ENCODE measurements at places on chromosomes 5 and 9. TPM values are rescaled to one million over a fixed set of nuclear protein-coding genes. Genes with fewer than 3 reads are reported as not detected.

DNA sequence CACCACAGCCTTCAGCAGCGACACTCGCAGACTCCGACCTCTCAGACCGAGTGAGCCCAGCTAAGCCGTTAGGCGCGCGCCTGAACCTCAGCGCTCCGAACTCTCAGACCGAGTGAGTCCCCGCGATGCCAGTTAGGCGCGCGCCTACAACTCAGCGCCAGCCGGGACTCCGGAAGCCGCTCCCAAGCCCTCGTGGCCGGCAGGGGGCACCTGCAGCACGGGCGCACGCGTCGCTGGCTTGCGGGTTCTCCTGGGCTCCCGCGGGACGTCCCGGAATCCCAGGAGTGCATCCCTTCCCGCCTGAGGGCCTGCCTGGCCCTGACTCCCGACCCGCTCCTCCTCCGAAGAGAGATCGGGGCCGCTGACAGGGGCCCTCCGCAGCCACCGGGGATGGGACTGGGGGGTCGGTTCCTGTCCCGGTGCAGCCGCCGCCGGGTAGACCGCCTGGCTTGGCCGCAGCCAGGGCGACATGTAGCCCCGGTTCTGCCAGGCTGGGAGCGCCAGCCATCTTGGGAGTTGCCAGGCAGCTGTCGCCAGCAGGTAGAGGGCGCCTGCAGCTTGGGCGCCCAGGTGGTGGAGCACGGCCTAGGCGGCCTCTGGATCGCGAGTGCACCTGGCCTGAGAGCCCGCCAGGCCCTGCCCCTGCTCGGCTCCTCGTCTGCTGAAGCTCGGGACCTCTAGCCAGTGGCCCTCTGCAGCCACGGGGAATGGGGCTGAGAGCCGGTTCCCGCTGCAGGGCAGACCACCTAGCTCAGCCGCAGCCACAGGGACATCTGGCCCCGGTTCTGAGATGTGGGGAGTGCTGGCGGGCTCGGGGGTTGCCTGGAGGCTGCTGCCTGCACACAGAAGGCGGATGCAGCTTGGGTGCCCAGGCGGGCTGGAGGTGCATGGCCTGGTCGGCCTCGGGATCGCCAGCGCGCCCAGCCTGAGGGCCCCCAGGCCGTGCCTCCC is at the start of gene ANKRD18A:
Gene ANKRD18A (minus strand): TSS at position 114 of the 951 bp plus-strand sequence. CDS start 311 bp downstream, outside the sequence.
- no peak for DNase-seq

GRCh38 chr5:60586307-60586901 is 113.6 kb downstream of the DEPDC1B start:
- DNase-seq, result peak; percentile 32

GRCh38 chr9:87816036-87816435 is 66.6 kb upstream of the SPATA31E1 start:
- no peak for DNase-seq

DNA sequence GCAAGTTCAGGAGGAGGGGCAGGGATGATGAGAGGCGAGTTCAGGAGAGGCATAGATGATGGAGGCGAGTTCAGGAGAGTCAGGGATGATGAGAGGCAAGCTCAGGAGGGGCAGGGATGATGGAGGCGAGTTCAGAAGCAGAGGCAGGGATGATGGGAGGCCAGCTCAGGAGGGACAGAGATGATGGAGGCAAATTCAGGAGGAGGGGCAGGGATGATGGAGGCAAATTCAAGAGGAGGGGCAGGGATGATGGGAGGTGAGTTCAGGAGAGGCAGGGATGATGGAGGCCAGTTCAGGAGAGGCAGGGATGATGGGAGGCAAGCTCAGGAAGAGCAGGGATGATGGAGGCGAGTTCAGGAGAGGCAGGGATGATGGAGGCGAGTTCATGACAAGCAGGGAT is 17.8 kb upstream of the SPOCK1 start:
- no peak for DNase-seq

- DNase-seq, result no peak
Observed at GRCh38 chr5:179137643-179138567, 77.7 kb downstream of the ZNF354C start.

GRCh38 chr5:91424638-91425436 is 41.7 kb upstream of the ARRDC3 start:
- DNase-seq, result no peak

DOCK8 gene
- 1.4 TPM for total RNA-seq

PCDHGA7 gene
- not detected for total RNA-seq

- peak; percentile 19 for DNase-seq
Observed at GRCh38 chr5:42691413-42691937, 65.1 kb upstream of the CCDC152 start.

GRCh38 chr9:120393386-120394057 is 186.4 kb downstream of the CDK5RAP2 start:
- peak; percentile 72 for DNase-seq

- DNase-seq, result no peak
Observed at GRCh38 chr9:134340475-134341160, 14.4 kb downstream of the RXRA start.

DNA sequence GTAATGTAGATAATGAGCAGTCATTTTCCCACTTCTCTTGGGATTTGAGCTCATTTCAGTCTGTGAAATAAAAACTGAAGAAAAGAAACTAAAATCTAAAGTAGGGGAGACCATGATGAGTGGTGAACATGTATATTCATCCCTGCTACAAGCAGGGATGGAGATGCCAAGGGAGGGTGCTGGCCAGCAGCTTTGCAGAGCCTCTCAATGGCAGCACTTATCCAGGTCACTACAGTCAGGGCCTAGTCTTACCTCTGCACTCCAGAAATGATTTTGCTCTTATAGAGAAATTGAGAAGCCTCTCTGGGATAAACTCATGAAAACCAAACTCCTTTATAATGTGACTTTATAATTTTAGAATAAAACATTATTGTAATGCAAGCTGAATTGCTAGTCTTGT is 317.6 kb downstream of the FBXL17 start:
- no peak for DNase-seq

DNA sequence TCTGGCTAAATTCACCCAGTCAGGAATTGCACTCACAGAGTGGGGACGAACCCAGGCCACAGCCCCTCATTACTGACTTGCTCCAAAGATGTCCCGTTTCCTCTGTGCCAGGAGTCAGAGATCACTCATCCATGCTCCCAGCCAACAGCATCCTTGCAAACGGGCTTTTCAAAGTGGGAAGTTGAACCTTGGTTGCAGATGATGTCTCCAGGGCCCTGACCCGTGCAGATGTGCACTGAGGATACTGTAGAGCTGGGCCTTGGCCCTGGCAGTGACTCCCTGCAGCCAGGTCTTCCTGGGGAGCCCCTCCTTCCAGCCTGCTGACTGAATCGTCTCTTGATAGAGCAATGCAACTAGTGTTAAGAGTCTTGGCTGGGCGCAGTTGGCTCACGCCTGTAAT is 22.3 kb downstream of the TCF7 start:
- DNase-seq, result no peak

DMGDH gene
- not detected for total RNA-seq

DNA sequence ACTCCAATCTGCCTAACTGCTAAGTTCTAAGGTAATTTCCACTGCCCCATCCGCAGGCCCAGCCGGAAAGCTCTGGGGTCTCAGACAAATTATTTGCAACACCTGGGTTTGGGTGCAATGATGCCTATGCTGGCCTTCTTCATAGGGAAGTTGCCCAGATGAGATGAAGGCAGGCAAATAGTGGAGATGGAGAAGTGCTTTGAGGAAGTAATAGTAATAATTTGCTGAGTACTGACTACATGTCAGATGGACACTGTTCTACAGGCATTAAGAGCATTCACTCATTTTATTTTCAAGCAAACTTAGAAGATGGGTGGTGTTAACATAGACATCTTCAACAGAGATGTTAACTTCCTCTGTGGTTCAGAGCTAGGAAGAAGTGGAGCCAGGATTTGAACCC is 3.8 kb downstream of the PCDH12 start:
- DNase-seq, result no peak

ADAMTS13 gene
- total RNA-seq, result not detected

All from M059J (cell line).